ENCODE measurements at places on chromosomes 11 and 22. TPM values are rescaled to one million over a fixed set of nuclear protein-coding genes. Genes with fewer than 3 reads are reported as not detected.

The C1QTNF5 gene
- 0.63 TPM for total RNA-seq

DNA sequence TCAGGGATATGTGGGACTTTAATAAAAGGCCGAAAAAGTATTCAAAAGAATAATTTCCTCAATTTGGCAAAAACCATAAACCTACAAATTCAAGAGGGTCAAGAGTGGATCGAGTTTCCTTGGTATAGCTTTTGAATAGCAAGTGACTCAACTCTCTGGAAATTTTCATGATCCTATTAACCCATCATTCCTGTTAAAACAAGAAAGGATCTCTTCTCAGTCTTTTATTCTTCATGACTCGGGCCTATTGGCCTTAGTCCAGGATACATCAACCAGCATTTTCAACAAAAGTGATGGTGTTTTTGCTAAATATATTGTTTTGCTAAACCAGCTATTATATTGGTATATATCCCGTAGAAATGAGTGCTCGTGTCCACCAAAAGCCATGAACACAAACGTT, 110.3 kb downstream of the ATXN10 start:
- H3K36me3 ChIP-seq, result peaks cover 15% of the 10 kb centered on the region
- H3K27ac ChIP-seq, result no peak overlapping the region
- no peaks in the 10 kb centered on the region for H3K27me3 ChIP-seq
- no peak for DNase-seq

GRCh38 chr11:77299528-77299993, 1.9 kb downstream of the GDPD4 start:
- H3K27ac ChIP-seq, result no peak overlapping the region
- H3K36me3 ChIP-seq, result no peaks in the 10 kb centered on the region
- H3K27me3 ChIP-seq, result no peaks in the 10 kb centered on the region
- H3K4me1 ChIP-seq, result peaks cover 6% of the 10 kb centered on the region
- no peak overlapping the region for H3K4me3 ChIP-seq
- no peak for DNase-seq

GRCh38 chr11:28461338-28461737, 353.1 kb downstream of the METTL15 start:
- H3K4me3 ChIP-seq, result no peak overlapping the region
- no peaks in the 10 kb centered on the region for H3K27me3 ChIP-seq
- no peaks in the 10 kb centered on the region for H3K36me3 ChIP-seq
- no peak for DNase-seq
- no peaks in the 10 kb centered on the region for H3K4me1 ChIP-seq
